Uterine smooth muscle cell (primary cell): ENCODE measurements at places on chromosomes 6 and 20. TPM values are rescaled to one million over a fixed set of nuclear protein-coding genes. Genes with fewer than 3 reads are reported as not detected.

RIMS4 gene
- 0.12 TPM in 1 of 2 replicates, not detected in the other for total RNA-seq

TUBB2B gene
- 0.89 and 4.2 TPM in 2 replicates for total RNA-seq

HUS1B gene
- total RNA-seq: 1.1 and 1.4 TPM in 2 replicates

SNX5 gene
- 114 and 141 TPM in 2 replicates for total RNA-seq
